ENCODE measurements at places on chromosomes 4 and X.

DNA sequence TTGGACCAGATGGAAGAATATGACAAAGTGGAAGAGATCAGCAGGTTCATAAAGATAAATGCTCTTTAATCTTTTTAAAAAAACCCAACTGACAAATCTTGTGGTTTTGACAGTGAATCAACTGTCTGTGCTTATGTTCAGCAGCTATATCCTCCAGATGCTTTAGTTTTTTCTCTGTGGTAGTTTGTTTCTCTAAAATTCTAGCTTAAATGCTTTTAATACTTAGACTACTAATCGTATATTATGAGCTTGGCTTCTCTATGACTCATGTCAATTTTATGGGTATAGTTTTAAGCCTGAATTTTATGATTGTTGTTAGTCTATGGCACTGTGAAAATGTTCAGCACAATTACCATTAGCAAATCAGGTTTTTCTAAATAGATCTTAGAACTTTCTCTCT lies 12.9 kb downstream of the HHIP start:
- no peak overlapping the region for H3K4me3 ChIP-seq
- DNase-seq, result peak; percentile 82
- no peaks in the 10 kb centered on the region for H3K27me3 ChIP-seq
- no peaks in the 10 kb centered on the region for H3K36me3 ChIP-seq
- no peak overlapping the region for H3K27ac ChIP-seq

- no peaks in the 10 kb centered on the region for H3K36me3 ChIP-seq
- no peak overlapping the region for H3K27ac ChIP-seq
- H3K27me3 ChIP-seq, result no peaks in the 10 kb centered on the region
- H3K4me3 ChIP-seq, result no peak overlapping the region
- no peak for DNase-seq
- H3K4me1 ChIP-seq, result no peaks in the 10 kb centered on the region
Observed at GRCh38 chrX:78455901-78456300, 128.5 kb upstream of the CYSLTR1 start.

DNA sequence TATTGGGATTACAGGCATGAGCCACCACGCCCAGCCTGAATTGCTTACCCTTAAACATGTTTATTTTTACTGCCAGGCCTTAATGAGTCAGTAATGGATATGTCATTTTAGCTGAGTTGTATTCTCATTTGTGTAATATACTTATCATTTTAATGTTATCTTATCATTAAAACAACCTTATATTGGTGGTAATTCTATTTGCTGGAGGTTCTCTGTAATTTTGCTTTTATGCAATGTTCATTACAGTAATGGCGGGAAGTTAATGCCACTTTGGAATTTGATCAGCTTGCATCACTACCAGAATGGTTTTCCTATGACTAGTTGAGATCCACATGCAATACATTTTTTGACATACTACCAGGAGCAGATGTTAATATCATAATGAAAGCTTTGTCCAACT lies 6.3 kb upstream of the PGAM4 start:
- DNase-seq, result peak; percentile 22
- no peaks in the 10 kb centered on the region for H3K27me3 ChIP-seq
- no peak overlapping the region for H3K27ac ChIP-seq
- no peak overlapping the region for H3K4me3 ChIP-seq

DNA sequence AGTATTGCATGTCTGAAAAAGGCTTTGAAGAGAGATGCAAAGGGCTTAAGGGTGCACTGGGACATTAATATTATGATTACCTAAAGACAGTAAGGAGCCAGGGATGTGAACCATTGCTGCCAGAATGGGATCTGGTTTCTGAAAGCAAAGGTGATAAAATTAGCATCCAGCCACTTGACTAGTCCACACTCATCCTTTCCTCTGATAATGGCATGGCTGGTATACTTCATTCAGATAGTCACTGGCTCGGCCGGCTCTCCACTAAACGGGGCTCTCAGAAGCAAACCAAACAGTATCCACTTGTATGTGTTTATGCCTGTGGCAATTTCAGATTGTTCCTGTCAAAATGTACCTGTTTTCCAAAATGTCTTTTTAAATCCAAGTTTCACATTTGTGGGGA lies 46.4 kb downstream of the MAMLD1 start:
- H3K36me3 ChIP-seq, result no peaks in the 10 kb centered on the region
- no peaks in the 10 kb centered on the region for H3K4me1 ChIP-seq
- no peak for DNase-seq
- H3K4me3 ChIP-seq, result no peak overlapping the region
- H3K27ac ChIP-seq, result no peak overlapping the region
- no peaks in the 10 kb centered on the region for H3K27me3 ChIP-seq

GRCh38 chr4:92359491-92359890 lies 55.7 kb downstream of the GRID2 start:
- H3K4me3 ChIP-seq, result no peak overlapping the region
- H3K27me3 ChIP-seq, result no peaks in the 10 kb centered on the region

- no peak overlapping the region for H3K4me3 ChIP-seq
- DNase-seq, result no peak
Observed at GRCh38 chrX:55486736-55487135, 2.9 kb downstream of the USP51 start.

- no peaks in the 10 kb centered on the region for H3K27me3 ChIP-seq
- H3K4me1 ChIP-seq, result no peaks in the 10 kb centered on the region
- H3K27ac ChIP-seq, result no peak overlapping the region
- H3K4me3 ChIP-seq, result no peak overlapping the region
Observed at GRCh38 chrX:43375136-43375535, 281.0 kb upstream of the MAOA start.

- H3K4me1 ChIP-seq, result peaks cover under 1% of the 10 kb centered on the region
- no peak for DNase-seq
- no peak overlapping the region for H3K4me3 ChIP-seq
- H3K36me3 ChIP-seq, result peaks cover 48% of the 10 kb centered on the region
- H3K27me3 ChIP-seq, result no peaks in the 10 kb centered on the region
Observed at GRCh38 chr4:3209551-3210325, 39.2 kb upstream of the MSANTD1 start.

Data from IMR-90 (cell line).